ENCODE measurements at places on chromosomes 5 and 9.

- no peak for DNase-seq
Measured at GRCh38 chr5:172932313-172933017, 26.8 kb upstream of the RPL26L1 start.

GRCh38 chr5:145711417-145711816, 123.7 kb downstream of the PRELID2 start:
- no peak for DNase-seq

DNA sequence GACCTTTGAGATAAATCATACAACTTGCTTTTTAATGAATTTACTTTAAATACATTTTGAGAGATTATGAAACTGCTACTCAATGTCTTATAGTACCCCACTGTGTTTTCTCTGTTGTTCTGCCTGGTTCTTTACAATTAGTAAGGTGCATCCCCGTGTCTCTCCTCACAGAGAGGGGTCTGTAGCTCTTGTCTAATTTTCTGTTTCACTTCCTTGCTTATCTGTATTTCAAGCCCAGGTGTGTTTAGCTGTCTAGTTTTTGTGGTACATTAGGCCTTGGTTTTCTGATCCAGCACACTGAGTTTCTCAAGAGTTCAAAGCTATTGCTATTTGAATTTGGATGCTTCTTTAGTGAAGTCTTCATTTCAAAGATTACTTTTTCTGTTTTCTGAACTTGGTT, 105.1 kb downstream of the MAST4 start:
- DNase-seq: no peak

GRCh38 chr5:125125031-125125823, 378.8 kb upstream of the ZNF608 start:
- DNase-seq: no peak

- no peak for DNase-seq
Measured at GRCh38 chr9:85431339-85432102, 310.2 kb downstream of the AGTPBP1 start.

- no peak for DNase-seq
Measured at GRCh38 chr9:135714242-135715055, 12.5 kb downstream of the KCNT1 start.

DNA sequence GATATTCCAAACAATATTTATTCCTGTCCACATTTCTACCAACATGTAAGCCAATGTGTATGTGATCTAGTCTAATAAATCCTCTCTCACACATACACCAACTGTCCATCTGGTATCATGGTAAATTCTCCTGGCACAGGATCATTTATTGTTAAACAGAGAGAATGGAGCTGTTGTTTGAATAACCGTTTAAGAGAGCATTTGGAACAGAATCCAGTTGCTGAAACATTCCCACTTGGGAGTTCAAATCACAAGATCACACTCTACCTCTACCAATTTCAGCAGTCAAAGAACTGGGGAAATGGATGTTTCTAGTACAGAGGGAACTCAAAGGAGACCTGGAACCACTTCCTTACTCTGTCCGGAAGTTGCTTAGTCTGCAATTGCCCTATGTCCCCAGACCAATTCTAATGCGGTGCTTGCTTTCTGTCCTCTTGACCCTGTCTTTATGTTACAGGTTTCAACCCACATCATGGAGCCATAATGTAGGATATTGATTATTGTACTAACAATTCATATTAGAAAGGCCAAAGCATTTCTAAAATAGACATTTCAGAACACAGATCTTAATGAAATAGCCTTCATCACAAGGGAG, 488.4 kb downstream of the SEMA5A start:
- no peak for DNase-seq

GRCh38 chr5:32331217-32331934, 18.6 kb upstream of the MTMR12 start:
- DNase-seq: no peak

- DNase-seq: no peak
Measured at GRCh38 chr9:17470036-17470813, 108.6 kb upstream of the SH3GL2 start.

DNA sequence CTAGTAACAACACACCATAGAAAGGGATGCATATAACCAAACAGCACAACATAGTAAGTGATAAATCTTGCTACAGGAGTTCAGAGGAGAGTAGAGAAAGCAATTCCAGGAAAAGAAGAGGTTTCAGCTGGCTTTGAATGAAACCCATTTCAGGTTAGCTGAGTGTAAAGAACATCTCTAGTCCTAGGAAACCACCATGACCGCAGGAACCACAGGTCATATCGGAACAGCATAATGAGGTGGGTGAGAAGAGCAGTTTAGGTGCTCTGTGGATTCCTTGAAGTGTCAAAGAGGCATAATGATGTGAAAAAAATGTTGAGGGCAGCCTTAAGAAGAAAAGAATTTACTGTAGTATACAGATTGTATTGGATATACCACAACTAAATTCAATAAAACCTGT, 507.5 kb downstream of the MTRR start:
- DNase-seq: no peak

All from DMS79 (cell line).